ENCODE measurements at places on chromosomes 7 and 10. TPM values are rescaled to one million over a fixed set of nuclear protein-coding genes. Genes with fewer than 3 reads are reported as not detected.

SHH gene
- 134 TPM for total RNA-seq

ATE1 gene
- total RNA-seq: 38.4 TPM

IFRD1 gene
- total RNA-seq: 45.8 TPM

GRCh38 chr7:66205741-66206090 lies 582 bp downstream of the TPST1 start:
- no peak for DNase-seq

DNA sequence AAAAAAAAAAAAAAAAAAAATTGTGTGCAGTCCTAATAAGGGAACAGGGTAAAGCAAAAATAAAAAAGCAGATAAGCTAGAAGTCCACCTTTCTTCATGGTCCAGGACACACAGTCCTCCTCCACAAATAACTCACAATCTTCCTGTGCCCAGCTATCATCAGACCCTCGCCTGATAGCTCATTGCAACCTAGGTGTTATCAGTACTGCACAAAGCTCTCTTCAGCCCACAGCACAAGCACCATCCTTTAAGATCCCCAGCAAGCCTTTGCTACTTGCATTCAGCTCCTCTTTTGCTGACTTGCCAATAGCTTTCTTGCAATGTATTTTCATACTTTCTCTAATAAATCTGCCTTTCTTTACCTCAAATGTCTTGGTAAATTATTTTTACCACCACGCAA lies 5.0 kb downstream of the NDUFA5 start:
- DNase-seq: no peak

GRCh38 chr10:1643161-1643907 lies 94.0 kb downstream of the ADARB2 start:
- DNase-seq: peak; percentile 30

DNA sequence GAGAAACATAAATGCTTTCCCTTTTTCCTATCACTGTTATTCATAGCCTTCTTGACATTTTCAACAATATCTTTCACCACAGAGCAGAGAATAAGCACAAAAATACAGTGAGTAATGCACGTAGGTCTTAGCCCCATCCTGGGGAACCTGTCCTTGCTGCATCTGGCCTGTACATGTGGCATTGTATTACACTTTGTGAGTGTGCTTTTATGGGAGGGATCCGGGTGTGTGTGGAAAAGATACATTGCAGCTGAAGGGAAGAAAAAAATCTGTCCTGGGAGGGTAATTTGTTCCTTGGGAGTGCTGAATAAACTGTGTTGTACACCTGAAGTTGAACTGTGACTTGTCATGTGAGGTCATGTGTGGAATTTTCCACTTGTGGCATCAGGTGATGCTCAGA lies 422.7 kb upstream of the LRGUK start:
- DNase-seq: no peak

GRCh38 chr10:17645621-17646345 lies 1.8 kb downstream of the STAM start:
- no peak for DNase-seq

GRCh38 chr10:43235070-43235900 lies 31.6 kb downstream of the RASGEF1A start:
- DNase-seq: no peak

Data from mucosa of gallbladder (tissue), 1 donor.